T-cell (primary cell): ENCODE measurements at places on chromosomes 11 and 22.

- DNase-seq = no peak
Measured at GRCh38 chr11:65104628-65105027, 7.0 kb upstream of the TM7SF2 start.

DNA sequence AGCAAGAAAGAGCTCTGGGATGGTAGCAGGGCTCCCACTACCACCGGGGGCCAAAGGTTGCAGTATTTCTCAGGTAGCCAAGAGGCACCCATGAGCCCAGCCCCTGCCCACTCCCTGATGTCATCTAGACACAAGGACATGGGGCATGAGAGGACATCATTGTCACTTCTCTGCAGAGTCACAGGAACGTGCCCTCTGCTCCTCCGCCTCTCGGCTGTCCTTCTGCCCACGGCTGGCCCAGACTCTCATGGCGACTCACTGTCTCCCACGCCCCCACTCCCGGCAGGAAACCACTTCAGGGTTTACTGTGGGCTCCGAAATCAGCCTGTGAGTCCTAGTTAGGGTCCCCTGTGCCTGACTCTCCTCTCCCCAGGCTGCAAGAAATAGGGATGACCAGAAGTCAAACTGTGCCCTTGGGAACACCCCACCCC is 1.8 kb upstream of the GAL start:
- DNase-seq = no peak

DNA sequence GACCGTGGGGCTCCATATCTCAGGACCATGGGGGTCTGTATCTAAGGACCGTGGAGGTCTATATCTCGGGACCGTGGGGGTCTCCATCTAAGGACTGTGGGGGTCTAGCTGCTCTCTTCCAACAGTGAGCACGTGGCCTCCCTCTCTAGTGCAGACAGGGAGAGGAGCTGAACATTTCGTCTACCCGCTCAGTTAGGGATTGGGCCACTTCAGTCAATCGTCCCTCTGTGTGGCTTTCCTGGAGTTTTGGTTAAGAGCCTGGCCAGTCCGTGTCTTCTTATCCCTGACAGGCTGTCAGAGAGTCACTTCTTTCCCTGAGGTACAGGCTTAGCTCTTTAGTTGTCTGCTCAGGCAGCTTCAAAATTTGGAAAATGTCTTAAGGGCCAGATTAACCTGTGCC is 3.1 kb downstream of the KRTAP5-1 start:
- DNase-seq = no peak

- no peak for DNase-seq
Measured at GRCh38 chr11:87972133-87972532, 203.1 kb downstream of the RAB38 start.

- DNase-seq = no peak
Measured at GRCh38 chr11:44446366-44446762, 119.1 kb upstream of the CD82 start.

- DNase-seq = no peak
Measured at GRCh38 chr11:73114110-73114834, 27.8 kb downstream of the FCHSD2 start.

GRCh38 chr22:27311698-27312550 is 489.6 kb downstream of the MN1 start:
- no peak for DNase-seq

DNA sequence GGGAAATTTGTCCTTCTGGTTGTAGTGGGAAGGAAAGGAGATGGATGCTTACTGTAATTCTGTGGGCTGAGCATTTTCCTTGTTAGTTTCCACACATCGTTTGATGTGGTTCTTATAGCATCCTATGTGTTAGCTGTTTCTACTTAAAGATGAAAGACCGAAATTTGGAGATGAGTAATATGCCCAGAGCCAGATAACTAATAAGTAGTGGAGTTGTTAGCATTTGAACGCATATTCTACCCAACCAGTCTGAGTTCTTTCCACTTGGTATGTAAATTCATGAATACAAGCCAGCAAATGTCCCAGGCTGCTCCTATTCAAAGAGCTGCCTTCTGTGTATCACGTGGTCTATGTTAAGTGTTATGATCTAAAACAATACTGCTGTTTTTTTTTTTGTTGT is 14.6 kb downstream of the SPECC1L start:
- DNase-seq = no peak

DNA sequence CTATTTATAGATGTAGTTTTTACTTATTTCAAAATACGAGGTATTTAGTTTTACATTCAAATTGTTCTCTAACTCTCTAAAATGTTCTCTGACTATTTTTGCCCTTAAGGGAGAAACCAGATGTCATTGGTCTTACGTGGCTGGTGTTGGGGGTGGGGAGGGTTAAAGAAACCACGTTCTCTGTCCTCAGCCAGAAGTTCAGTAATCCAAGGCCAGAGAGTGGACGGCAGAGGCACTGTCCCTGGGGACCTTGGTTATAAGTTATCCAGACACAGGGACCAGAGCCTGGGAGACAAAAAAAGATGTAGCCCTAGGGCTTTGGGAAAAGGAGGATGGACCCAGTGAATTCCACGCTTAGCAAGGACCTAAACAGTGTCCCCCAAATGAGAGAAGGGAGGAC is 706 bp upstream of the OR51E1 start:
- no peak for DNase-seq

GRCh38 chr11:15602785-15603567 is 488.3 kb downstream of the INSC start:
- no peak for DNase-seq
